Fibroblast of lung (primary cell): ENCODE measurements at places on chromosomes 16 and 17. TPM values are rescaled to one million over a fixed set of nuclear protein-coding genes. Genes with fewer than 3 reads are reported as not detected.

The ATAD5 gene
- total RNA-seq: 0.77 and 0.83 TPM in 2 replicates

The GRIN2A gene
- total RNA-seq: under 0.01 and 0.33 TPM in 2 replicates

The PLA2G15 gene
- total RNA-seq: 14.9 and 28.7 TPM in 2 replicates

The CA7 gene
- not detected in 2 replicates for total RNA-seq

The C17orf100 gene
- total RNA-seq: 0.26 and 0.33 TPM in 2 replicates

The PERCC1 gene
- total RNA-seq: not detected in 2 replicates

The PLD6 gene
- total RNA-seq: 6.7 and 7.8 TPM in 2 replicates

The CASKIN1 gene
- 0.17 and 0.26 TPM in 2 replicates for total RNA-seq

The INPP5K gene
- 32.1 and 34.5 TPM in 2 replicates for total RNA-seq

GRCh38 chr17:58084317-58084981 lies 1.2 kb downstream of the DYNLL2 start:
- H3K27me3 ChIP-seq: no peaks in the 10 kb centered on the region
- H3K36me3 ChIP-seq: peaks cover 13% of the 10 kb centered on the region
- H3K27ac ChIP-seq: peak overlapping the region; percentile 82
- DNase-seq: peak; percentile 31
- H3K4me3 ChIP-seq: peak overlapping the region; percentile 87
- H3K4me1 ChIP-seq: peaks cover 9% of the 10 kb centered on the region

DNA sequence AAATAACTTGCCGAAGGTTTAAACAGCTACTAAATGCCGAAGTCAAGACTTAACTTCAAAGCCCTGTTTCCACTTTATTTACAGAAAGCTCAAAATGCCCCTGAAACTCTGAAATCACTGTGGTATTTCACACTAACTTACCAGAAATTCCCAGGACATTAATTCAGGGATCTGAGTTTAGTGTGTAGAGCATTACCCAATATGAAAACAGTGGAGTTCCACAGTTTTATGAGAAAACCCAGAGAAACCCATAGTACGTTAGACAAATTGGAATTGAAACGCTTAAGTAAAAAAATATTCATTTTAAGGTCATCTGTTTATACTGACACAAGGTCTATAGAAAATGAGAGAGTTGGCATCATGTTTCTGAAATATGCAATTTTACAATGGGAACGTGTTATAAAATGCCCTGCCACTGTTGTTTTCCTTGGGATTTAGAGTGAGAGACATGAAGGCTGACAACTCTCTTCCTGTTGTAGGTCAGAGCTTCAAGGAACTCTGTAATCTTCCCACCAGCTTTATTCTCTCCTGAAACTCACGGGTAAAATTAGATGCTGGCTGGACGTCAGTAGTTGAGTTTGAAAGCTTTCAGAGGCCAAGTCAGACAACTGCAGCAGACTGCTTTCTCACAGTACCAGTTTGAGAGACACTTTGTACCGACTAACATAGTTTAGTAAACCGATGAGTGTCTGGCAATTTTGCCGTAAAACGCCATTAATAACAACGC lies 139.4 kb upstream of the TBX2 start:
- H3K27ac ChIP-seq: peak overlapping the region; percentile 7
- no peaks in the 10 kb centered on the region for H3K36me3 ChIP-seq
- H3K4me1 ChIP-seq: peaks cover 13% of the 10 kb centered on the region
- no peaks in the 10 kb centered on the region for H3K27me3 ChIP-seq

GRCh38 chr17:15470536-15470935 lies 3.1 kb upstream of the CDRT4 start:
- H3K4me3 ChIP-seq: no peak overlapping the region
- no peak for DNase-seq
- no peak overlapping the region for H3K27ac ChIP-seq
- H3K36me3 ChIP-seq: no peaks in the 10 kb centered on the region
- H3K4me1 ChIP-seq: peaks cover 2% of the 10 kb centered on the region
- no peaks in the 10 kb centered on the region for H3K27me3 ChIP-seq

GRCh38 chr17:77297693-77298666 lies 157.2 kb downstream of the SEC14L1 start:
- no peak overlapping the region for H3K4me3 ChIP-seq
- no peak for DNase-seq
- peaks cover 3% of the 10 kb centered on the region for H3K27me3 ChIP-seq
- H3K4me1 ChIP-seq: no peaks in the 10 kb centered on the region

DNA sequence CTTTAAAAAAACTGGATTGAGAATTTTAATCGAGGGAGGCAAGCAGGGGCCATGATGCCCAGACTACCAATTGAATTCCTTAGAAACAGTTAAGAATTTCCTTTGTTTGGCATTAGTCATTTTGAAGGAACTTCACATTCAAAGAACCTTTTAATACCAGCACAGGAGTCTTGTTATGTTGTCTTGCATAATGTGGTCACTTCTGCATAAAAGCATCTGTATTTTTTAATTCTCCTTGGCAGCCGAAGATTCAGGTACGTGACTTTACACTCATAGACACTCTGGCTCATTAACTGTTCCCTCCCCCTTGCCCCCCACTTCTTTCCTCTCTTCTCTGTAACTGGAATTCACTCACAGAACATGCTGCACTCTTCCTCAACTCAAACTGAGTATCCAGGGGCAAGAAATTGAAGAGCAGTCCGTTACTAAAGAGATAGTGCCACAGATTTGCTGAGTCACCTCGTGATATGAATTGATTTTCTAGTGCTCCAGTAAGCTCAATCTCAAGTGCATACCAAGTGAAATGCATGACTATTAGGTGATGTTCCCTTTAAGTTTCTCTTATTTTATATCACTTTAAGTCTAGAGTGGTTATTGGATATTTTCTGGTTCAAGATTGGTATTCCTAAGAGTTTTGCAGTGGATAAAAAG lies 572.2 kb upstream of the SOX9 start:
- H3K36me3 ChIP-seq: no peaks in the 10 kb centered on the region
- DNase-seq: no peak
- H3K27me3 ChIP-seq: no peaks in the 10 kb centered on the region
- H3K4me1 ChIP-seq: no peaks in the 10 kb centered on the region

DNA sequence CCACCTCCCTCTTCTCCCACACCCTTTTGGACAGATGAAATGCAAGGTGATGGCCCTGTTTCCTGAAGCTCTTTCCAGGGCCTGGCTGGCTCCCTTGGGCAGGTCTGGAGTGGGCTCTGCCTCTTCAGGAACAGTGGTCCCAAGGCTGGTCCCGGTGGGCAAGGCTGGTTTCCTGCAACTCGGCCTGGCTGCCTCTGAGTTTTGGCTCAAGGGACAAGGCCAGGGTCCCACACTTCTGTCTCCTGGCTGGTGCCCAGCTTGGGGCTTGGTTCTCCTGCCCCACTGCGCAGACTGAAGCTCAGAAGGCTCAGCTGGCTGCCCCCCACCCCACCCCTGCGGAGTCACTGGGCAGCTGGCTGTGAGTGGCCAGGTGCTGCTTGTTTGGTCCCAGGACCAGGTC lies 3.8 kb upstream of the ACTG1 start:
- H3K27ac ChIP-seq: peak overlapping the region; percentile 6
- H3K36me3 ChIP-seq: peaks cover 9% of the 10 kb centered on the region
- H3K4me1 ChIP-seq: peaks cover 18% of the 10 kb centered on the region

GRCh38 chr17:77247048-77247541 lies 106.3 kb downstream of the SEC14L1 start:
- H3K4me1 ChIP-seq: no peaks in the 10 kb centered on the region
- peak; percentile 71 for DNase-seq
- H3K36me3 ChIP-seq: no peaks in the 10 kb centered on the region
- peak overlapping the region; percentile 44 for H3K27ac ChIP-seq
- H3K4me3 ChIP-seq: peak overlapping the region; percentile 40
- no peaks in the 10 kb centered on the region for H3K27me3 ChIP-seq

DNA sequence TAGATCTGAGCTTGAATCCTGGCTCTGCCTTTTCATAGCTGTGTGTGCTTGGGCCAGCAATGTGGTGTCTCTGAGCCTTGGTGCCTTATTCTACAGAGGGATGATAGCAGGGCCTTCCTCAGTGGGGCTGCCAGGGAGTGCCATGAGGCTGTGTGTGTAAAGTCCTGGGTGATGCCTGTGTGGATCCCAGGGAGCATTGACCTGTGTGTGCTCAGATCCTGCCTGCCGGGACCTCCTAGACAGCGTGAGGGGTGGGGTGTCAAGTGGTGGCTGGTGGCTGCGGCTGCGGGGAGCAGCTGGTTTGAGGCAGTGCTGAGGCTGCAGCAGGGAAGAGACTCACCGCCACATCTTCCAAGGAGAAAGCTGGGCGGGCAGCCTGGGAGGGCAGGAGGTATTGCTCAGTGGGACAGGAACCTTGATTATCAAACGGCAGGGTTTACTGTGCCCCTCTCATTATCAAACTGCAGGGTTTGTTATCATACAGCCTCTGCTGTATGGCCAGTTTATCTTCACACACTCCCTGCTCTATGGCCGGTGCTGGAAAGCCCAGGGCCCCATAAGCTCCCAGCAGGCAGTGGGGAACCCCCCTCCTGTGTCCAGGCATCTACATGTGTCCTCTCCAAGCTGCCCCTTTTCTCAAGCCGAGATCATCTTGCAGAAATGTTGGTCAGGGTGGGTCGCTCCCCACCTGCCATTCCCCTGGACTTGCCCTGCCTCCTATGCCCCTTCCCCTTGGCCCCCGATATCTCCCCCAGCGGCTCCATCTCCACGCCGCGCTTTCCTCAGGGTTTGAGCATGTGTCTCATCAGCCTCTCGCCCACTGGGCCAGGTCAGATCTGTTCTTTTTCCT lies 3.1 kb upstream of the ADCY7 start:
- no peaks in the 10 kb centered on the region for H3K27me3 ChIP-seq
- H3K4me1 ChIP-seq: peaks cover 23% of the 10 kb centered on the region
- no peak for DNase-seq
- H3K27ac ChIP-seq: no peak overlapping the region
- H3K36me3 ChIP-seq: no peaks in the 10 kb centered on the region
- no peak overlapping the region for H3K4me3 ChIP-seq

- H3K4me3 ChIP-seq: no peak overlapping the region
- H3K4me1 ChIP-seq: no peaks in the 10 kb centered on the region
- H3K27me3 ChIP-seq: no peaks in the 10 kb centered on the region
- DNase-seq: no peak
- no peak overlapping the region for H3K27ac ChIP-seq
These were observed 167.4 kb upstream of the CACNG5 start for GRCh38 chr17:66667491-66668030.

GRCh38 chr16:57132470-57132869 lies 40.1 kb downstream of the CPNE2 start:
- H3K27me3 ChIP-seq: no peaks in the 10 kb centered on the region
- no peak overlapping the region for H3K4me3 ChIP-seq
- DNase-seq: no peak
- no peaks in the 10 kb centered on the region for H3K4me1 ChIP-seq

DNA sequence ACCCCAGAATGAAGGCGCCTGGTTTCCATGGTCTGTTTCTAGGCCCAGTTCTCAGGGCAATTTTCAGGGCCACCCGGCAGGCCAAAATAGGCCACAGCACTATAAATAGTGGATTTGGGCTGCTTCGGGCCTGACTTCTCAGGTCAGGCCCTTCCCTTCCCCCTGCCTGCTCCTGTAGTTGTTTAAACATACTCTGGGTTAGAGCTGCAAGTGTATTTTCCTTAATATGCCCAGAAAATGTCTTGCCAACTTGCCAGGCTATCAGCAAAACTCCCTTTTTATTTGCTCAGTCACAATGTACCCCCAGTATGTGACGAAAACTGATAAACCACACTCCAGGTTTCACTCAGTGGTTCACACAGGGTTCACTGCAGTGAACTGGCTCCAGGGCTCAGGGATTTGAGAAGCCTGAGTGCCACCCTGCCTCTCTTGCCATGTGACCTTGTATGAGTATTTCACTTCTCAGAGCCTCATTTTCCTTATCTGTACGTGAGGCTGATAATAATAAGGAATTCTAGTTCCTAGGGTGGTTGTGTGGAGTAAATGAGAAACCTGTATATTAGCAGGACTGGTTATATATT lies 76.5 kb downstream of the GPRC5B start:
- no peaks in the 10 kb centered on the region for H3K27me3 ChIP-seq
- DNase-seq: peak; percentile 23
- H3K4me1 ChIP-seq: peaks cover 2% of the 10 kb centered on the region
- H3K27ac ChIP-seq: no peak overlapping the region
- H3K36me3 ChIP-seq: no peaks in the 10 kb centered on the region
- no peak overlapping the region for H3K4me3 ChIP-seq

DNA sequence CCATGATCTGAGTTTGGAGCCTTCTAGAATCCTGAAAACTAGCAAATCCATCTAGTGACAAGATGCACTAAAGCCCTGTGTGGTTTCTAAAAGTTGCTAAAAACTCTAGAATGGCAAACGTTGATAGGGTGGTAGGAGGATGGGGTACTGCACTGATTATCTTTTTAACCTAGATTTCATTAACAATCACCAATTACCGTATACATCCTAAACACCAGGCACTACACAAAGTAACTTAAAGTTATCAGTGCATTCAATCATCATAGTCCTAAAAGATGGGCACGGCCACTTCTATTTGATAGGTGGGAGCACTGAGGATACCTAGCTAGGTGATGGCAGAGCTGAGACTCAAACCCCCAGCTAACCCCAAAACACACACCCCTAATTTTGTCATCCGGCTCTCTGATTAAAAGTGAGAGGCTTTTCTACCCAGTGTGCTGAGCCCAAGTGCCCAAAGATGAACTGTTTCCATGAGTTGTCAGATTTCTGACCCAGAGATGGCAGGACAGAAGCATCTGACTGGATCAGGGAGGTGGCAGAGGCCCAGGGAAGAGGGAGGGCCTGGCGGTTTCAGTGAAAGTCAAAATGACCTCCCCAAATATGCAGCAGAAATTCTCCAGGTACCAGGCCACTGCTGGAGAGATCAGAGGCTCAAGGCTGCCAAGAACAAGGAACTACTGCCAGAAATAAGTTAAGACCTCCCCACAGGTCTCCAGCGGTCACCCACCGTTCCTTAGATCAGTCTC lies 396.8 kb downstream of the SOX9 start:
- no peaks in the 10 kb centered on the region for H3K36me3 ChIP-seq
- peaks cover 4% of the 10 kb centered on the region for H3K4me1 ChIP-seq
- H3K27me3 ChIP-seq: no peaks in the 10 kb centered on the region
- H3K27ac ChIP-seq: no peak overlapping the region
- DNase-seq: peak; percentile 45
- H3K4me3 ChIP-seq: no peak overlapping the region

GRCh38 chr16:85197611-85198566 lies 85.6 kb upstream of the CIBAR2 start:
- no peaks in the 10 kb centered on the region for H3K36me3 ChIP-seq
- no peaks in the 10 kb centered on the region for H3K27me3 ChIP-seq
- no peak overlapping the region for H3K4me3 ChIP-seq
- no peak overlapping the region for H3K27ac ChIP-seq
- peaks cover 14% of the 10 kb centered on the region for H3K4me1 ChIP-seq

DNA sequence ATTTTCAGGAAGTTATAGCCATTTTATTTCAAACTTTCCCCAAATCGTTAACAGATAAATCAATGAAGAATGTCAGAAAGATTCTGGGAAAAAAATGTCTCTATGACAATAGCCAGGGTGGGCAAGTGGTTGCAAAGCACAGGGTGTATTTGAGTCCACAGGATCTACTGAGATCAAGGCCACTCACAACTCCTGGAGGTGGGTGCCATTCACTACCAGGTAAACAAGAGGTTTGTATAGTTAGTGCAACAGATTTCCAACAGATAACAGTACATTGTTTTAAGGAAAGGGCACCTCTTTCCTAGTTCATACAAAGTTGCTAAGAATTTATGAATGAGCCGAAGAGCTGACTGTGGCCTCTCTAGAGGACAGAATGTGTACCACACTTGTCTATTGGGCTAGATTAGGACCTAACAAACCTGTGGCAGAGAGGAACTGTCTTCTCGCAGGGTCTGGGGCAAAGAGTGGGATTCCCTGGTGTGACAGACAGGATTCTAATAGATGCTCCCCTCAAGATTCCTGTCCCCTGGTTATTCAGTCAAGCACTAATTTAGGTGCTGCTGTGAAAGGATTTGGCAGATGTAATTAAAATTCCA lies 52.0 kb upstream of the ZNF629 start:
- no peak overlapping the region for H3K27ac ChIP-seq
- no peak for DNase-seq
- no peaks in the 10 kb centered on the region for H3K4me1 ChIP-seq
- no peaks in the 10 kb centered on the region for H3K36me3 ChIP-seq
- no peaks in the 10 kb centered on the region for H3K27me3 ChIP-seq
- no peak overlapping the region for H3K4me3 ChIP-seq
